ENCODE measurements at places on chromosomes 3 and 15.

DNA sequence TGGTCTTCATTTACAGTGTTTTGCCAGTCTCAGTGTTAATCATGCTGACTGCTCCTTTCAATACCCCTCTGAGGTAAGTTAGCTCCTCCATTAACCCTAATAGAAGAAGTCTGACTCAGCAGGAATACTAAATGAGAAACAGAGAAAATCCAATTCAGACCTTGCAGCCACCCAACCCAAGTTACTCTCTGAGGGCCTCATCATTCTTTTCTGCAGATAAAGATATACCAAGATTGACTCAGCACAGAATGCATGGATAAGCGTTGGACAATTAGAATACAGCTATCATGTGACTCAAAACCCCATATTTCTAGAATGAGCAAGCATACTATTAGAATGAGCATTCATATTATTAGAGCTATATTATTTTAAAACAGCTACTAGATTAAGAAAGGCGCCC lies 389.1 kb upstream of the SGO1 start:
- no peak for DNase-seq

GRCh38 chr3:162586591-162586990 lies 1090.0 kb downstream of the OTOL1 start:
- no peak for DNase-seq

DNA sequence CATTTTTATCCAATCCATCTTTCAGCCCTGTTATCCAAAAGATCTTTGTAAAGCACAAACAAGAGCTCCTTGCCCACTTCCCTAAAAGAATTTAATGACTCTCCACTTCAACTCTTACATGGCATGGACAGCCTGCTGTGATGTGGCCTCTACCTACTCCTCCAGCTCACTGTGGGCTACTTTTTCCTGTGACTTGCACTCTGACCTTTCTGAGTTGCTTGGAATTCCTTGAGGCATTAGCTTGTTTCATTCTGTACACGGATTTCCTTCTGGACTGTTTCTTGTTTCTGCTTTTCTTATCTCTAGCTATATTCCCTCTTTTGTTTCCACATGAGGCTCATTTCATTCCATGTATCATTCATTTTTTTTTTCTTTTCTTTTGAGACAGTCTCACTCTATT lies 15.2 kb downstream of the QTRT2 start:
- DNase-seq: no peak

GRCh38 chr3:183907911-183908331 lies 23.2 kb upstream of the PARL start:
- DNase-seq: no peak

DNA sequence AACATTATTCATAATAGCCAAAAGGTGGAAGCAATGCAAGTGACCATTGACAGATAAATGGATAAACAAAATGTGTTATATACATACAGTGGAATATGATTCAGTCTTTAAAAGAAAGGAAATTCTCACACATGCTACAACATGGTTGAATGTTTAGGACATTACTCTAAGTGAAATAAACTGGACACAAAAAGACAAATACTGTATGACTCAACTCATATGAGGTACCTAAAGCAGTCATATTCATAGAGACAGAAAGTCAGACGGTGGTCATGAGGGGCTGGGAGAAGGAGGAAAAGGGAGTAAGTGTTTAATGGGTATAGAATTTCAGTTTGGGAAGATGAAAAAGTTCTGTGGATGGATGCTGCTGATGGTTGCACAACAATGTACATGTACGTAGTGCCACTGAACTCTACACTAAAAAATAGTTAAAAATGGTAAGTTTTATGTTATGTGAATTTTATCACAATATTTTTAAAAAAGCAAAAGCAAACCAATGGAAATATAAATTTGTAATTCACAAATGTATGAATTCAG lies 5.3 kb downstream of the TXNRD3 start:
- no peak for DNase-seq

Data from sigmoid colon (tissue), 7 donors.